ENCODE measurements at places on chromosomes 1 and 21.

DNA sequence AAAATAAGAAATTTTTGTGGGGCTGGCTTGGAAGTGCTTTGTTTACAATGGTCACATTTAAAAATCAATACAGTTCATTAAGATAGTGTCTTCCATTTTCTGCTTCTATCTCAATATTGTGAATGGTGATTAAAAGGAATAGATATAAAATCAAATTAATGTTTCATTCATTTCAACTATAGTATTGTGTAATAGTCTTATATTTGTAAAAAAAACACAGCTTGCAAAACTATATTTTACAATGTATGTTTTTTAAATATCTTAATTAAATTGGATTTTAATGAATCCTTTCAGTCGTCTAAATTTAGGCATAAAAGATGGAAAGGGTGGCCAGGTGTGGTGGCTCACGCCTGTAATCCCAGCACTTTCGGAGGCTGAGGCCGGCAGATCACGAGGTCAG lies 63.5 kb downstream of the CRB1 start:
- no peak for DNase-seq

DNA sequence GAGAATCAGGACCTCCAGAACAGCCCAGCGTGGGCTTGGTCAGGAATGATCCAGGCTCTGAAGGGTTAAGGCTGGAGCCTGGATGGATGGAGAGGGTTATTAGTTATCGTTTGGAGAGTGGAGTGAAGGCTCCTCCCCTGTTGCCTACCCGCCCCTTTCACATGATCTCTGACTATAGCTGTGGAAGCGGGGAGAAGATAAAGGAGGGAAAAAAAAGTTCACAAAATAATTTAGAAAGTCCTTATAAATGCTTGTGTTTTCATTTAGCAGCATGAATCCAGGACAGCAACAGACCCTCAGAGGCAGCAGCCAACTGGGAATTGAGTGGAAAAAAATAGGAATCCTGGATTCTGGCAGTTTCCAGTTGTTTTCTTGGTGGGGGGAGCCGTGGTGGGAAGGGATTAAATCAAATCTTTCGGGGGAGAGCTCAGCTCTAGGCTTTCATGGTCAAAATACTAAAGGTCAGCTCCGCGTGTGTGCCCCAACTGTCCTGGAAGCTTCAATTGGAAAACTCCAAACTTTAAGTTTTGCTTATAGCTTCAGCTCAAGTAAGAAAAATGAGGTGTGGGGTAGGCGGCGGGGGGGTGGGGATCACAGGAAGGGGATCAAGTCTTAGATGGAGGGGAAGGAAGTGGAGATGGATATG lies 595 bp upstream of the DDR2 start:
- no peak for DNase-seq

- no peak for DNase-seq
These were observed 25.2 kb downstream of the ETS2 start for GRCh38 chr21:38830671-38831525.

- DNase-seq: no peak
These were observed 50.5 kb upstream of the PUM1 start for GRCh38 chr1:31116022-31116421.

DNA sequence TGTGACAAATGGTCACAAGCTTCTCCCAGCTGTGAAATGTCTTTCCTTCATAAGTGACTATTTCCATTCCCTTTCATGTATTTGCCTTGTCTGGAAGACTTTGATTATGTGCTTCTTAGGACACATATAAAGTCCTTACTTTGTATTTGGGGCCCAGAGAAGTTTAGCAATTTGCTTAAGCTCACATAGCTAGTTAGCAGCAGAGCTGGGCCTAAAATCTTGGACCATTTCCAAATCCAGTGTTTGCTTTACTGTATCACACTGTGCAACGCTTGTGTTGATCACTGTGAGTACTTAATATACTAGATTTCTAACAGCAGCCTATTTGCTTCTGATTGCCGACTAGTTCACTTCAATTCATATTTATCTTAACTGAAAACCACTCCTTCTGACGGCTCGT lies 2.2 kb upstream of the KCNA3 start:
- no peak for DNase-seq

- no peak for DNase-seq
These were observed 8.0 kb downstream of the SDHB start for GRCh38 chr1:17045634-17046333.
